ENCODE measurements at places on chromosomes 4 and X.

DNA sequence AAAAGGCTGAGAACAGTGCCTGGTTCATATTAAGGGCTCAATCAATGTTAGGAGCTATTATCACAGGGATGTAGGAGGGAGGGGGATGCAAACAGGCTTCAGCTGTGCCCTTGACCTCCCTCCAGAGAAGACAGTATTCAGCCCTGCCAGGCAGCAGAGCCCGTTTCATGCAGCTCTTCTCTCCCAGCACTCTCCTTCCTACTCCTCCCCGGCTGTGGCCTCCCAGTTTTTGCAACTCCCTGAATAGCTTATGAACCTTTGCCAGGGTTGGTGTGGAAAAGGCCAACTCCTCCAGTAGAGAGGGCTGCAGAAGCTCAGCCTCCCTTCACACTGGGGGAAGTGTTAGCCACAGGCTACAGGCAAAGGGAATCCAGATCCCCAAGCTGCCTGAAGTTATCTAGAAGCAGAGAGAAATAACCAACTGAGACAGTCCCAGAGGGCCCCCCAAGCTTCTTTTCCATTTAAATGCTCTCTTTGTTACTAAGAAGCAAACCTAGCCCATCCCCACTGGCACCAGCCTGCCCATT, 31.7 kb upstream of the APLN start:
- DNase-seq, result no peak

- no peak for DNase-seq
Measured at GRCh38 chr4:79982601-79983322, 90.3 kb downstream of the ANTXR2 start.

DNA sequence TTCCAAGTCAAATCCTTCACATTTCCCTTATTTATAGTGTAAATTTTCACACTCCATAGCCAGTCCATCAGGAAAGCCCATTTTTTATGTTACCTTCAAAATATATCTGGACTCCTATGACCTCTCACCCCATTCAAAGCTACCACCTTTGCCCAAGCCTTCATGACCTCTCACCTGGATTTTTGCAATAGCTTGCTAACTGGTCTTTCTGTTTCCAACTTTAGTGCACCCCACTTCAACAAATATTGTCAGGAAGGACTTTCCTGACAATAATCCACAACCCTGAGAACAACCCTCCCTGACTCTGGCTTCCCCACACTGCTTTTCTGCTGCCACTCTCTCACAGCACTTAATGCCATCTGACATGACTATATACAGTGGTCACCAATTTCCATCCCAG, 33.4 kb downstream of the ASIC5 start:
- DNase-seq, result no peak

GRCh38 chrX:153865685-153866084, 20.3 kb downstream of the L1CAM start:
- no peak for DNase-seq
